Stimulated activated CD8-positive, alpha-beta memory T cell treated with anti-CD3 and anti-CD28 coated beads, Interleukin-15, amount 100 ng/mL, for 4 hours (primary cell): ENCODE measurements at places on chromosomes 12 and 14.

DNA sequence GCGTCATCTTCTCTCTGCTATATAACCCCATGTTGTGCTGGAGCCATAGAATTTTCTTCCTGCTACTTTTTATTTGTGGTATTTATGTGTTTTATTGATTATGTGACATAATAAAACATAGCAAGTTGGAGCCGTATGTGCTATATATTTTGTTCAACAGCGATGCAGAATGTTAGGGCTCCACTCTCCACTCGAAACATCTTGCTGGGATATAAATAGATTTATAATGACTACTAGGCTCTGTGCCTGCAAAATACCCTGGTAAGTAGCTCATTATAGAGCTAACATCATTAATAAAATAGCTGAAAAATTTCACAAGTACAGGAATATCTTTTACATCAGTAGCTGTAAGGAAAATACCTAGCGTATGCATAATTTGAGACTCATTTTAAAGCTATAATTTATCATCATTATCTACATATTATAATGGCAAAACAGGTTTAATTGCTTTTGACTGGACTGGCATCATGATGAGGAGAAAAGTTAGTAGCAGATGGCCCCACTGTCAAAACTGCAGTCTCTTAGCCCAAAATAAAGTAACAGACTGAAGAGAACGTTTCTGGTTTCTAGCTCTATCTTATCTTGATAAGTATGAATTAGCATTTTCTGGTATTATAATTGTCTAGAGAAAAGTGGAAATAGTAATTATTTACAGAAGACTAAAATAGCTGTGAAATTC is 263.0 kb downstream of the NEDD1 start:
- no peak for DNase-seq

- DNase-seq: no peak
These were observed 233.0 kb upstream of the PLEKHG7 start for GRCh38 chr12:92469837-92470236.

GRCh38 chr12:108117163-108117849 is 11.8 kb upstream of the WSCD2 start:
- DNase-seq: no peak

GRCh38 chr14:31842899-31843298 is 234.2 kb upstream of the ARHGAP5 start:
- DNase-seq: no peak

DNA sequence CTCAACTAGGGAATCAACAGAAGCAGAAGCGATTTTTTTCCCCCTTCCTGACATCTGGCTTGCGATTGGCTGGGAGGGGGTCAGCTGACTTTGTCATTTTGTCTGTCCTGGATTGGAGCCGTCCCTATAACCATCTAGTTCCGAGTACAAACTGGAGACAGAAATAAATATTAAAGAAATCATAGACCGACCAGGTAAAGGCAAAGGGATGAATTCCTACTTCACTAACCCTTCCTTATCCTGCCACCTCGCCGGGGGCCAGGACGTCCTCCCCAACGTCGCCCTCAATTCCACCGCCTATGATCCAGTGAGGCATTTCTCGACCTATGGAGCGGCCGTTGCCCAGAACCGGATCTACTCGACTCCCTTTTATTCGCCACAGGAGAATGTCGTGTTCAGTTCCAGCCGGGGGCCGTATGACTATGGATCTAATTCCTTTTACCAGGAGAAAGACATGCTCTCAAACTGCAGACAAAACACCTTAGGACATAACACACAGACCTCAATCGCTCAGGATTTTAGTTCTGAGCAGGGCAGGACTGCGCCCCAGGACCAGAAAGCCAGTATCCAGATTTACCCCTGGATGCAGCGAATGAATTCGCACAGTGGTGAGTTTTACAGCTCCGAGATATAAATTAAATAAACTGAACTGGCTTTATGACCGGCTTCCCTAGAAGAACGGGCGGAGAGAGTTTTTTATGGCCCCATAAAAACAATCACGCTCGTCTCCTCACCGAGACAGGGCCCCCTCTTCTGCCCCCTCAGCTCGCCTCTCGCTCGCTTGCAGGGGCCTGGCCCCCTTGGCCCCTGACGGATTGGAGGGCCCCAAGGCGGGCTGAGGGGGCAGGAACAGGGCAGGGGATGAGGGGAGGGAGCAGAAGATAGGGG is at the start of gene HOXC6:
HOXC6 (plus strand) TSS at position 127 of the 888 bp plus-strand sequence; CDS start at position 209, 82 bp downstream.
- no peak for DNase-seq

- no peak for DNase-seq
These were observed 148.6 kb downstream of the ASCL1 start for GRCh38 chr12:103105971-103106597.

DNA sequence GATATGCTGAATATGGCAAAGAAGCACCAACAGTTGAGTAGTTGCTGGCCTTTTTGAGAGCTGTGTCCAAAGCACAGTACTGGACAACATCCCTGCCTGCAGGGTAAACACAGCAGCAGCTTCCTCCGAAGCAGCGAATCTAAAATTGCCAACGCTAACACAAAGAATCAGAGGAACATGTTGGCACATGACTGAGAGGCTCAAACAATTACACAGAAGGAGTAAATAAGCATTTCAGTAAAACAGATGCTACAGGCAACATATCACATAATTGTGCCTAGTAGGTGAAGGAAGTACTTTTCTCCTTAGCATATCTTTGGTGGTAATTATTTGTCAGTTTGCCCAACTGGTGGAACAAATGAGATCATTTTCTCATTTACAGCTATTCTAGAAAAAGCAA is 52.1 kb downstream of the KICS2 start:
- DNase-seq: no peak

DNA sequence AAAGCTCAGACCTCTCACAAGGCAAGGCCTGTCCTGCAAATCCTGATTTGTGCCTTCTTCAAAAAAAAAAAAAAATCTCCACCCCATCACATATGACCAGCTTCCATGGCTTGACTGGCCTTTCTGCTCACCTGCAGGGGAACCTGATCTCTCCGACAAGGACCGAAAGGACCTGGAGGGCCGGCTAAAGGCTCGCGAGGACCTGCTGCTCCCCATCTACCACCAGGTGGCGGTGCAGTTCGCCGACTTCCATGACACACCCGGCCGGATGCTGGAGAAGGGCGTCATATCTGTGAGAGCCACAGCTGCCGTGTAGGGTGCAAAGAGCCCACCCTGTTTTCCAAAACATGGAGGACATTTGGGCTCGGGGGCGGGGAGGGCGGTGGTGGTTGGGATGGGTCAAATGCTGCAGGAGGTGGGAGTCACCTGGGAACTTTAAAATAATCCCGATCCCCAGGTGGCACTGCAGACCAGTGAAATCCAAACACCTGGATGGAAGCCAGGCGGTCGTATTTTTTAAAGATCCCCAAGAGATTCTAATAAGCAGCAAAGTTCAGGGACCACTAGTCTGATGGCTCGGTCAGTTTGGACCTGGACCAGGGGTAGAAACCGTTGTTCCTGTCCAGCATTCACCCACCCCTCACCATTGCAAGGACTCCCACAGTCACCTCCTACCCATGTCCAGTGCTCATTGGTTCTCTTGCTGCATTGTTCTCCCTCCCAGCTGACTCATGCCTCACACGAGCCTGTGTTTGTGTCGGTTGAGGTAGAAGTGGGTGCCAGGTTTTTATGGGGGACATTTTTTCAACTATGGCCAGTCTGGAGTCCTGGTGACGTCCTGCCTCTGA is 44.8 kb downstream of the FOXN4 start:
- no peak for DNase-seq

DNA sequence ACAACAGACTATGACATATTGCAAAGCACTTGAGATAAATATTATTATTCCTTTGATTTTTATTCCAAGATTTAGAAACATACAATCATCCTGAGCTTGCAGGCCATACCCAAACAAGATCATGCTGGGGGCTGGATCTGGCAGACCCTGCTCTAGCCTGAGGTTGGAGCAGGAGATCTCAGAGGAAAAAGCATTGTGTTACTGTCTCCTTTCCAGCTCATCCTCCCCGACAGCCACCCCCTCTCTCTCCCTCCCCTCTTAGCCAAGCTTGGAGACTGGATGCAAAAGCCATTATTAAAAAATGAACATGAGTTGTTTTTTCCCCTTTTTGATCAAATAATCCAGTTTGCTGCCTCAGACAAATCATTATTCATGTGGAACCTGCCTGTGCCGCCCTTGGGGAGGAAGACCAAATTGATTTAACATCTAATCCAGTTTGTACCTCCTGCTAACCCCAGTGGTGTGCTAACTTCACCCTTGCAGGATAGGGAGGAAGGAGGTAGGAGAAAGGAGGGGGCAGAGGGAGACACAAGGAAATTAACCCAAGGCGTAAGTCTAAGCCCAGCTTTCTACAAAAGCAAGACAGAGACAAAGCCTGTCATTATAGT is 565.8 kb upstream of the TBX3 start:
- no peak for DNase-seq

GRCh38 chr12:63922474-63922873 is 78.0 kb downstream of the SRGAP1 start:
- DNase-seq: no peak
